ENCODE measurements at places on chromosomes 1 and 21.

DNA sequence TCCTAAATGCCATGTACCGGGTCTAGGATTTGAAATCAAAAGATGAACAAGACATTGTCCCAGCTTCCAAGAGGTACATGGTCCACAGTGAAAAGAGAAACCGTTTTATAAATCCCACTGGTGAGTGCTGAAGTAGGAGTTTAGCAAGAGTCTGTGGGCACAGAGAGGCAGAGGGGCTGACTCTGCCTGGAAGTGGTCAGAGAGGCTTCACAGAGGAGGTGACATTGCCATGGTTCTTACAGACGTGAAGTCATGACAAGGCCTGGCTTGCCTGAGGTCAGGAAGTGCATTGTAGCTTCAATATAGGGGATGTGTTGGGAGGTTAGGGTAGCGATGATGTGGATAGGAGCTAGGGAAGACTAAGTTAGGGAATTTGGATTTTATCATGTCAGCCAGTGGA is 28.4 kb downstream of the MAPKAPK2 start:
- DNase-seq: no peak

DNA sequence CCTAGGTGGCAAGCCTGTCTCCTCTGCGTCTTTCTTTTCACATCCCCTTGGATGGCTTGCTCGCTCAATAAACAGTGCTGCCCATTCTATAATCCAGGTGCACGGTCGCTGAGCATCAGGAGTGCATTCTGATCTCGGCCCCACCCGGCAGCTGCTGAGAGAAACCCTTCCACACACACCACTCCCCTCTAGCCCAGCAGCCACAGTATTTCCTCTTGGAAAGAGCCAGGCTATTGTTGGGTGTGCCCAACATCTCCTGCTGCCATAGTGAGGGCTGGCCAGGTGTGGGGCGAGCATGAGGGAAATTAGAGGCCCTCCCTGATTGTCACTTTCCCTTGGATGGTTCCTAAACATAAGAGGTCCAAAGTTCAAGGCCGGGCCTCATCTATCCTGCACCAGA is 24.7 kb downstream of the GPA33 start:
- no peak for DNase-seq

DNA sequence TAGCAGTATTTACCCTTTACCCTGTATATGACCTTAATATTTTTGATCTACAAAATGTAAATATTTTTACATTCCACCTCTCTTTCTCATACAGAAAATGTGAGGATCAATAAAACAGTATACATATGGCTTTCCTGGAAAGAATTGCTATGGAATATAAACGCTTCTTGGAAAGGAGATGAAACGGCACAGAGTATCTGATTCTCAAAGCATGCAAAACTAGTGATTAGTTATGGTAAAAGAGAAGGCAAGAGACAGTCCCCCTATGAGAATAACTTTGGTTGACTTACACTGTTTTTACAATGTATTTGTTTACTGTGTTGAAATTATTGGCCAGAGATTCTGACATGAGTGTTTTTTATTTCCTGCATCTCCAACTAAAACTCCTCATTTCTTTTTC is 204.6 kb upstream of the C21orf91 start:
- DNase-seq: no peak

- DNase-seq: no peak
Measured at GRCh38 chr21:43723648-43724047, 4.7 kb downstream of the PDXK start.

DNA sequence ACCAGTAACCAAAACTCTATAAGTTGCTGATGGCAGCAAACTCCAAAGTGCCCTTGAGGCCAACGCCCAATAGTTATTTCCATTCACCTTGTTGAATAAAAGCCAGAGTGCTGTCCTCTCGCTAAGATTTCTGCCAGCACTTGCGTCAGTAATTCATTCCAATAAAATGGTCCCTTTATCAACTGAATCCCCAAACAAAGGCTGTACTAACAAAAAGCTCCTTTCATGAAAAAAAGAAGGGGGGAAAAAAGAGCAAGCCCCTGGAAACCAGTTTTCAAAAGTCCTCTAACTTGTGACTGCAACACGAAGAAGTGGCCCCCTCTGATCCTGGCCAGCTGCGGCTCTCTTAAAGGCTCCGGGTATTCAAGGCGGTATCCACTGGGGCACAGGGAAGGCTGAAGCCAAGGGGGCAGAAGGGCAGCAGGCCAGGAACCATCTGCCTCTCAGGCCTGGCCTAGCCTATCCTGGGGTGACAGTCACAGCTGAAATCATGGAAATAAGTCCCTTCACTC is 55.8 kb upstream of the ZNF326 start:
- DNase-seq: no peak

DNA sequence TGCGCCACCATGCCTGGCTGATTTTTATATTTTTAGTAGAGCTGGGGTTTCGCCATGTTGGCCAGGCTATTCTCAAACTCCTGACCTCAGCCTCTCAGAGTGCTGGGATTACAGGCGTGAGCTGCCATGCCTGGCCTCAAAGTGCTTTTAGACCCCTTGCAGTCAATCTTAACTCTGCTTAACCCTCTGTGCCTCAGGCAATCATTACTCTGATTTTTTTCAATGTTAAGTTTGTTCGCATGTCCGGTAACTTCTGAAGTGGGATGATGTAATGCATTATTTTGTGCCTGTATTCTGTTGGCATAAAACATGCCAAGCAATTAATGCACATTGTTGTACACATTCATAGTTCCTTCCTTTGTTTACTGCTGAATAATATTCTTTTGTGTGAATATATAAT is 18.6 kb downstream of the SMG7 start:
- no peak for DNase-seq

DNA sequence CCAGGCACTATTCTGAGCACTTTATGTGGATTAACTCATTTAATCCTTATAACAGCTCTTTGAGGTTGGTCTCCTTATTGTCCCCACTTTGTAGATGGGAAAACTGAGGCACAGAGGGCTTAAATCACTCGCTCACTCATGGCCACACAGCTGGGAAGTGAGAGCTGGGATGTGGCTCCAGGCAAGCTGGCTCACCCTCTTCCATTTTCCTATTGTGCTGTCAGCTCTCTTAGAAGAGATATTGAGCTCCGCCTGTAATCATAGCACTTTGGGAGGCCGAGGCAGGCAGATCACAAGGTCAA is 3.8 kb upstream of the COL8A2 start:
- DNase-seq: no peak

- DNase-seq: no peak
Measured at GRCh38 chr1:62467092-62467491, 30.2 kb downstream of the USP1 start.

DNA sequence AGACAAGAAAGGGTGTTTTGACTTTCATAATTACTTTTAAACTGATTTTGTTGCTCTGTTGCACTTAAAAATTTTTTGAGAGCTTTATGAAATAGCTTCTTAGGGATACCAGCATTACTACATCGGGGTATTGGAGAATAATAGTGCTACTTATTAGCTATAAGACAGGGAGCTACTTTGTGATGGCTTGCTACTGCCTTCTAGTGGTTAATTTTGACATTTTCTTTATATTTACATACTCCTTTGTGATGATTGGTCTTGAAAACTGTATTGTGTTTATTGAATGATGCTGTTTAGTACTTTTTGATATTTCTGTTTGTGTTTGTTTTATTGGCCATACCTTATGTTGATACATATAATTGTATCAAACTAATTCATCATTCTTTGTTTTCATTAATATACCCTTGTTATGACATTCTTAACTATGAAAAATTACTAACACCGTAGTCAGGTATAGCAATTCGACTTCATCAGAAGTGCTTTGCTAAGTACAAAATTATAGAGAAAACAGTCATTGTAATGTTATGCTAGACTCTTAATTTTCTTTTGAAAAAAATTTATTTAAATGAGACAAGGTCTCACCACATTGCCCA is 85.5 kb downstream of the CLIC4 start:
- peak; percentile 60 for DNase-seq

DNA sequence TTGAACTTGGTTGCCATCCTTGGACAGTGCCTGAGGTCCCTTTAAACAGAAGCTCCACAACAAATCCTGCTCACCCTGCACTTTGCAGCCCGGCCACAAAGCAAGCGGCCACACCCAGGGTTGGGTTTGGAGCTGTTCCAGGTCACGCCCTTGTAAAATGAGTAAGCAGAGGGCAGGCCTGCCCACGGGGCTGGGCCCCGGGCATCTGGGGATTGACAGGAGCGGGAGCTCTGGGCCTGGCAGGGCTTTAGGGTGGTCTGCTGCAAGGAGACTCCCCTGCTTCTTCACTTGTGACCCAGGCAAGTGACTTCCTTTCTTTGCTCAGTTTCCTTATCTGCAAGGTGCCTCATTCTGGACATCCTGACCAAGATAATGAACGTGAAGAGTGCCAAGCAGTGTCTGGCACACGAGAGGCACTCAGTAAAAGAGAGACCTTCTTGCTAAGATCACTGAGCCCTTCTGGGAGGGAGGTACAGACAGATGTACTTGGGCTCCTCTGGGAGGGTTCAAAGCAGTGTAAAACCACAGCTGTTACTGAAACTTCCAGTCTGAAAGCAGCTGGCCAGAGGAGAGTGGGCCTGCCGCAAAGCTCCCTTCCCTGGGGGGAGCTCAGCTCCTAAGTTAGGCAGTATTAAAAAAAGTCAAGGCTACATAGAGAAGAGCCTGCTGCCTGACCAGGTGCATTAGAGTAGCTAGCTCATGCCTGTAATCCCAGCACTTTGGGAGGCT is 2.6 kb downstream of the E2F2 start:
- peak; percentile 50 for DNase-seq

DNA sequence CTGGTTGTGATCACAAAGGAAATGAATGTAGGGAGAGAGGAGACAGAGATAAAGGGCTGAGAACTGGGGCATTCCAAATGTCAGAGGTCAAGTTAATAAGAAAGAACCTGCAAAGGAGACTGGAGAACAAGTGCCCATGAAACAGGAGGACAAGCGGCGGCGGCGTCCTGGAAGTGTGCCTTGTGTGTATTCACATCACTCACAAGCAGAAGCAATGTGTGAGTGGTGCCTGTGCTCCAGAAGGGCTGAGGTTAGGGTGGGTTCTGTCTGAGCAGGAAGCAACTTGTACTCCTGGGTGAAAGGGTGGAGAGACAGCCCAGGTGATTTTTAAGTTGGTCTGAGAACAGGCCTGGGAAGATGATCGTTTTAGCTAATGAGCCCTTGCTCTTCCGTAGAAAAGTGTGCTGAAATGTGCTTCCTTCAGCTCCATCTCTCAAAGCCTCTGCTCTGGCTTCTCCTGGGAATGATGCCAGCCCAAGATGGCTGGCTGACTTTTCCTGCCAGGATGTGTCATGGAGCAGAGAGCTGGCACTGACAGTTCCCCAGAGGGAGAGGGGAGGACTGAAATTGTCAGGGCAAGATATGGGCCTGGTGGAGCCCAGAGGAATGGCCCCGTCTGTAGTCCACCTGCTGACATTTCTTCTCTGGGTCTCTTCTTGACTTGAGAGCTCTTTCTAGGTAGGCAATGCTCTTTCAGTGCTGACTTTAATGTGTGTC is 25.1 kb upstream of the PLEKHA6 start:
- no peak for DNase-seq

- no peak for DNase-seq
Measured at GRCh38 chr1:223331929-223332328, 32.0 kb downstream of the SUSD4 start.

DNA sequence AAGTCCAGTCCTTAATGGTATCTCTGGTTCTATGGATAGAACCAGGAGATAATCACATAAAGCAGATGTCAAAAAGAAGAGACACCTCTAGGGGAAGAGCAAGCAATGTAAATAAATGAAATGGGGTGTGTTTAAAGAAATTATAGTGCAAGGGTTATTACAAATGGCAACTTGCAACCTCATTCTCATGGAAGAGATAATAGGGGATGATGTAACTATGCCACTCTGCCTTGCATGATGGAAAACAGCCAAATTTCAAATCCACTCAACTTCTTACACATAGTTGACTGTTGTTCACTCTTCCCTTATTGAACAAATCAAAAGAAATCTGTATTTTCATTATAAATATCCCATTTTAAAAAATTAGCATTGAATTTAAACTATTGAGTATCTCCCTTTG is 274.0 kb upstream of the TMPRSS15 start:
- no peak for DNase-seq

DNA sequence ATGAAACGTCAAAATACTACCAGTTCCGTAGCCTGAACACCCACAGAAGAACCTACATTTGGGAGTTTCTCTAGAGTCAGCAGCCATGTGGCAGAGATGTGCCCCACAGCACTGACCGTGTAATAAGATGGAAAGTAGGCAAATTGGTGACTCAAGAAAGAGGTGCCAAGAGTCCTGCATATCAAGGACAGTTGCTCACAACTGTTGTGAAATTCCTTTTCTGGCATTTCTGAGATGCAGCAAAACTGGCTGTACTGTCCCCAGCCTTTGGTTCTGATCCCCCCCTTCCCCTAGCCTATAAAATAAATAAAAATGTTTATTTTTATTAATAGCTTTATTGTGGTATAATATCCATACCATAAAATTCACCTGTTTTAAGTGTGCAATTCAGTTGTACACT is 324.0 kb downstream of the PCP4 start:
- no peak for DNase-seq

- no peak for DNase-seq
Measured at GRCh38 chr1:58592522-58593134, 15.6 kb upstream of the TACSTD2 start.

DNA sequence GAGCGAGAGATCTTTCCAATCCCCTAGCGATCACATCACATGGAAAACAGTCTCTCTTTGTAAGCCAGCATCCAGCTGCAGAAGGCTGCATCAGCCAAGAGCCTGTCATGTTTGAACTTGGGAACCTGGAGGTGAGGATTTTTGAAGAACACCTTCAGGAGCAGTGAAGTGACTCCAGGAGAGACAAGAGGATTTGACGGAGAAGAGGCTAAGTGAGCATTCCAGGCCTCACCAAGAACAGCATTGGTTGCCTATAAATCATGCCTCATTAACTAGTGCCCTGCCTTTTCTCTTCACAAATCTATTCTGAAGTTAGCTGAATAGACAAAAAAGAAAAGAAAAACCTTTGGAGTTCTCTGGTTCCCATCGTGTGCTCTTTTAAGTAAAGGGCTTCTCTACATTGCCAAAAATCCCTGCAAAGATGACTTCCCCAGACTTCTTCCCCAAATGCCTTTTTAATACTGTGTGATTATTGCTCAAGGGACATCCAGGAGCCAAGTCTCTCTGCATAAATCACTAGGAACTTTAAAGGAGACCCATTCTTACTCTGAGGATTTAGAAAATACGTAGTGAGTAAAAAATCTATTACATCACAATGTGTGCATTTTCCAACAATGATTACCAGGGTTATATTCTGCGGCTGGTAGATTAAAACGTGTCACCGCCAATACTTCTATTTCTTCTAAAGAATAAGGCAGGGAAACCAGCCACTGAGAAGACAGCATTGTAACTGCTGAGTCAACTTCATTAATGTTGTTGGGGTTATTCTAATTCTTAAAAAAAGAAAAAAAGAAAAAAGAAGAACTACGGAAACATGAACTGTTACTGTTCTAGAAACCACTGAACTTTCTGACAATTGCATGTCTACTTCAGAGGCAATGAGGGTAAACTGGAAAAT is 95.2 kb downstream of the KIF14 start:
- no peak for DNase-seq
